HL-60 (cell line): ENCODE measurements at places on chromosomes 7 and 10.

- no peak for DNase-seq
Measured at GRCh38 chr10:56316603-56317002, 44.5 kb downstream of the ZWINT start.

- no peak for DNase-seq
Measured at GRCh38 chr7:44534087-44534486, 7.0 kb downstream of the NPC1L1 start.

DNA sequence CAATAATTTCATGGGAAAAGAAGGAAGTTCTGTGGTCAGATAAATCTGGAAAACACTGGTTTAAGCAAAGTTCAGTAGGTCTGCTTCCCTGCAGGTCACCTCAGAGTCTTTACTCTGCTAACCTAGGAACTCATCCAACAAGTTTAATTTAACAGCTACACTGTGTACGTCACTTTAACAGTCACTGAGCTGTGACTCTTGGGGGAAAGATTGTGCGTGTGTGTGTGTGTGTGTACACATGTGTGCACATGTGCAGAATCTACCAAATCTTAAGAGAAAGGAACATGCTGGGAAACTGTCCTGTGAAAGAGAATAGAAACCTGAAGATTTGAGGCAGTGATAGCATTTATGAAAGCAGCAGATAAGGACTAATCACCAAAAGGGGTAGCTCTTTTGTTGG lies 62.6 kb downstream of the IKZF1 start:
- no peak for DNase-seq

DNA sequence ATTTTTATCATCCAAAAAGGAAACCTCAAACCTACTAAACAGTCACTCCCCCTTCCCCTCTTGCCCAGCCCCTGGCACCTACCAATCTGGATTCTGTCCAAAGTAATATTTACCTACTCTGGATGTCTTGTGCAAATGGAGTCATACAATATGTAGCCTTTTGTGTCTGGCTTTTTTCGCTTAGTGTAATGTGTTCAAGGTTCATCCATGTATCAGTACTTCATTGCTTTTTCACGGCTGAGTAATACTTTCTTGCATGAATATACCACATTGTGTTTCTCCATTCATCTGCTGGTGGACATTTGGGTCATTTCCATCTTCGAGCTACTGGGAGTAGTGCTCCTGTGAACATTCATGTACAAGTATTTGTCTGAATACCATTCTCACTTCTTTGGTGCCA lies 113.6 kb downstream of the EEPD1 start:
- DNase-seq: no peak

DNA sequence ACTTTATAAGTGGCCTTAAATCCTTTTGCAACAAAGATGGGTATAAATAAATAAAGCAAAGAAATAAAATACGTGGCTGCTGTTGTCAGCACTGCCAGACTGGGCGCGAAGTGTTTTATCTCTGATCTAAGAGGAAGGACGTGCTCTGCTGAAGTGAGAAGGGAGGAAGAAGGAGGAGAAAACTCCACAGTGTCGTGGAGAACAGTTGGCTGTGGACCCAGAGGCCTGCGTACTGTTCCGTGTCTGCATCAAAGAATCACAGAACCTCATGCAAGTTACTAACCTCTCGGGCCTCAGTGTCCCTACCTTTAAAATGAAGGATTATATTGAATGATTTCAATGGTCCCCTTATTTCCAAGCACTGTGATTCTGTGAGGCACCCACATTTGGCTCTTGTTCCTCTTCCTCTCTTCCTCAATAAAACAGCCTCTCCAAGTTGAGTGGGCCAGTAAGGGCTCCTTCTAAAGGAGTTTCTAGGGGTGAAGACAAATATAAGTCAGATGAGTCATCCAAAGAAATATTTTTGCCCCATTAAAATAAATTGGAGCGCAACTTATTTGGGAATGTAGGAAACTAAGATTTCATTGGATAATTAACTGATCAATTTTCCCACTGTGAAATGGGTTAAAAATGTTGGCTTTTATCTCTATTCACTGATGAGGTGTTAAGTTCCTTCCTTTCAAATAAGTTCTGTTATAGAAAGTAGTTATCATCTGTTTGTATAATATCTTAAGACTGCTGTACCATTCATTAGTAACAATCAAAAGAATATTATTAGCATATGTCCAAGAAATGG lies 126.9 kb upstream of the EFCAB10 start:
- no peak for DNase-seq

DNA sequence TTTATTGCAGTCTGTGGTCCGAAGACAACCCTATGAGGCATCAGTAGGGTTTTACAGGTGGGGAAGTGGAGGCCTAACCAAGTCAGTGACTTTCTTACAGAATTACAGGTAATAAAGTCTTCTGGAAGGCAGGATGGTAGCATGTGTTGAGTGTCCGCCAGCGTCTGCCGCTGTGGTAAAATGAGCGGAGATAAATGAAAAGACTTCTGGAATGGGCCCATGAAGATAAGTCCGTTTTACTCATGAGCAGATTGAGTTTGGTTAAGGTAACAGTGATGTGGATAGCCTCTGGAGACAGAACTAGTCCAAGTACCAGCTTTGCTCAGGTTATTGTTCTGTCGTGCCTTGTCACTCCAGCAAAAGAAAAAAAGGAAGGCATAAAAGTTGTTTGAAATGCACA lies 966 bp downstream of the FBH1 start:
- DNase-seq: no peak

- DNase-seq: no peak
Measured at GRCh38 chr7:154909241-154910105, 93.5 kb downstream of the PAXIP1 start.

GRCh38 chr7:48158404-48158803 lies 12.9 kb upstream of the ABCA13 start:
- DNase-seq: no peak

- DNase-seq: no peak
Measured at GRCh38 chr7:25493805-25494366, 265.6 kb upstream of the NPVF start.

GRCh38 chr10:27784272-27784671 lies 38.7 kb upstream of the MKX start:
- no peak for DNase-seq

DNA sequence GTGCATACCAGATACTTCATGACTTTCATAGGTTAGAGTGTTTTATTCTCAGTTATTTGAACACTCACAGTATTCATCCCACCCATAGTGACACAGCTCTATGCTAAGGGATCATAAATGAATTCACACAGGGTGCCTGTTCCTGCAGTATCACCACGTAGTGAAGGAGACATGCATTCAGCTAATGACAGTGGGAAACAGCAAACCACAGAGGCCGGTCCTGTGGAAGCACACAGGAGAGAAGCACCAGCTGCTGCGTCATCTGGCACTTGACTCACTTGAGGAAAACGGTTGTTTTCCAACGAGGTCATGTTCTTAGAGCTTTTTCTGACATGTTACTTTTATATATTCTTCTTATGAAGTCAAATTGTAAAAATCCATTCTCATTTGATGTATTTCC lies 73.0 kb downstream of the UBE3C start:
- DNase-seq: no peak

GRCh38 chr10:78349165-78349516 lies 315.5 kb downstream of the RPS24 start:
- no peak for DNase-seq
